ENCODE measurements at places on chromosomes 16 and 17. TPM values are rescaled to one million over a fixed set of nuclear protein-coding genes. Genes with fewer than 3 reads are reported as not detected.

DNA sequence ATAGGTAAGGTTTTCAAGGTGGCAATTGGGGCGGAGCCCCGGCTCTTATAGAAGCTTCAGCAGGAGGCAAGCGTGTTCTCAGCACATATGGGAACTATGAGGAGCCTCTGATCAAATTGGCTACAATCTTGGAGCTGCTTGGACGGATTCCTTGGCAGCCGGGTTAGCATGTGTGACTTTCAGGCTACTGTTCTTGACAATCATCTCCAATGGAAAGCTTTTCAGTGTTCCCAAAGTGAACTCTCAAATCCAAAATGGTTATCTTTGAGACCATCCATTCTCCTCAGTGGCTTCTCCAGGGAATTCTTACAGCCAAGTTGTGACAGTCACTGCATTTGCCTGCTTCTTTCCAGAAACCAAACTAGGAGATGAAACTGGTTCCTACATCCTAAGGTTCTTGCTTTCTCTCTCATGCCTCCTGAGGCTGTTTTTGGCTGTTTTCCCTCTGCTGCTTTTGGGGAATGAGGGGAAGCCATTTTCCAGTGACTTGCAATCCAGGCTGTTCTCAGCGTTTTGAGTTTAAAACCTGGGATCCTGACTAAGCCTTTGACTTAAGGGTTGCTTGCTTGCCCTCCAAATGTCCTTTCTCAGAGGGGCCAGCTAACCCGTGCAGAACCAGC lies 10.9 kb downstream of the HAS3 start:
- H3K27me3 ChIP-seq = no peaks in the 10 kb centered on the region
- peaks cover 78% of the 10 kb centered on the region for H3K36me3 ChIP-seq
- no peak for DNase-seq
- H3K27ac ChIP-seq = no peak overlapping the region
- H3K4me1 ChIP-seq = no peaks in the 10 kb centered on the region

DNA sequence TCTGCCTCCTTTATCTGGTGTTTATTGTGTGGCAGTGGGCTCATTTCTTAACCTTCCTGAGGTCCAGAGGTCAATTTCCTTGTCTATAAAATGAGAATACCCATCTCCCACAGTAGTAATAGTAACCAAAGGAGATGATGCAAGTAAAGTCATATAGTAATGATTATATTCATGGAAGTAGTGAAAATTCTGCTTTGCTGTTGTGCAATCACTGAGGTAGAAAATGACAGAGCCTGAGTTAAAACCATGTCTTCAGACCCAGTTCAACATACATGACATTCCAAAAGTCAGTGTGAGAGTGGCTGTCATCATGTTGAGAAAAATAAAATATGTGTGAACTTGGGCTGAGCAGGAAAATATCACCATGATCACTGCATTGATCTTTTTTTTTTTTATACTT lies 864 bp upstream of the UMOD start:
- no peak overlapping the region for H3K27ac ChIP-seq
- no peak overlapping the region for H3K4me3 ChIP-seq
- H3K27me3 ChIP-seq = peaks cover 3% of the 10 kb centered on the region
- no peak for DNase-seq
- H3K36me3 ChIP-seq = no peaks in the 10 kb centered on the region

DNA sequence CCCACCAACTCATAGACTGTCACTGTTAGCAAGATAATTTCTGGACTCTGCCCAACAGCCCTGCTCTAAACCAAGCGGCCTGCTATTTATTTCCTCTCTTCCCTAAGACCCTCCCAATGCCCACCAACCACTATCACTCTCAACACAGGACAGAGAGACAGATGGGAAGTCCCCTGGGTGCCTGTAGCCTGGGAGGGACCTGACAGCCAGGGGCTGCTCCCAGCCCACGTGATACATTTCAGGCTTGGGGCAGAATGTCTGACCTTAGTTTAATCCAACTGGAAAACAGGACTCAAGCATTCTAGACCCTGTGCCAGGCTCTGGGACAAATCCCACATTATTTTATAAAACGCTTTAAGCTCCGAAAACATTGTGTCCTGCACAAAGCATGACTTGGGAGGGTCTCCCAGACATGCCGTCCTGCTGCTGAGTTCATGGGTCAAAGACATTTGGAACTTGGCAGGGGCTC lies 23.6 kb downstream of the XYLT1 start:
- H3K4me3 ChIP-seq = no peak overlapping the region
- DNase-seq = no peak
- H3K4me1 ChIP-seq = peaks cover 25% of the 10 kb centered on the region
- H3K36me3 ChIP-seq = peaks cover 15% of the 10 kb centered on the region
- no peaks in the 10 kb centered on the region for H3K27me3 ChIP-seq

DNA sequence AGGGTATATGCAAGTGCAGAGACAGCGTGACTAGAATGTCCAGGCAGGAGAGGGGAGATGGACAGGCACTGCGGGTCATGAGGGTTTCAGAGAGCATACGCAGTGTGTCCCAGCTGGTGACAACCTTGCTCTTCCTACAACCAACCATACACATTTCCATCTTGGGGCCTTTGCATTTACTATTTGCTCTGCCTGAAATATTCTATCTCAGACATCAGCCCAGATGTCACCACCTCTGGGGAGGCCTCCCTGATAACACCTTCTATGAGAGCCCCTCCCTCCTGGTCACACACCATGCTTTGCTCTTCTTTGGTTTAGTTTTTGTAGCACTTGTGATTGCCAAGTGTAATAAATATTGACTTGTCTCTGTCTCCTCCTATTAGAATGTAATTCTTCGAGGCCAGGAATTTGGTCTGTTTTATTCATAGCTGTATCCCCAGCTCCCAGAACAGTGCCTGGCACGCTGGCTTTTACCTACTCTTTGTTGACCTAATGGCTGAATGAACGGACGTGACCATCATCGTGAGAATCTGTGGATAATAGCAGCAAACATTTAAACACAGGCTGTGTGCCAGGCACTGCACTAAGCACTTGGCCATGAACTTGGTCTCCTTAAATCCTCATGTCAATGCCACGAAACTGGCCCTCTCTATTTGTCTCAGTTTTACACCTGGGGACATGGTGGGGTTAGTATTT lies 51.9 kb downstream of the PLCG2 start:
- no peaks in the 10 kb centered on the region for H3K36me3 ChIP-seq
- no peak overlapping the region for H3K4me3 ChIP-seq
- no peak for DNase-seq
- no peaks in the 10 kb centered on the region for H3K4me1 ChIP-seq
- no peak overlapping the region for H3K27ac ChIP-seq

- no peak for DNase-seq
- H3K27me3 ChIP-seq = no peaks in the 10 kb centered on the region
- H3K4me3 ChIP-seq = no peak overlapping the region
- no peaks in the 10 kb centered on the region for H3K36me3 ChIP-seq
These were observed 35.5 kb downstream of the DNAH17 start for GRCh38 chr17:78541488-78542206.

DNA sequence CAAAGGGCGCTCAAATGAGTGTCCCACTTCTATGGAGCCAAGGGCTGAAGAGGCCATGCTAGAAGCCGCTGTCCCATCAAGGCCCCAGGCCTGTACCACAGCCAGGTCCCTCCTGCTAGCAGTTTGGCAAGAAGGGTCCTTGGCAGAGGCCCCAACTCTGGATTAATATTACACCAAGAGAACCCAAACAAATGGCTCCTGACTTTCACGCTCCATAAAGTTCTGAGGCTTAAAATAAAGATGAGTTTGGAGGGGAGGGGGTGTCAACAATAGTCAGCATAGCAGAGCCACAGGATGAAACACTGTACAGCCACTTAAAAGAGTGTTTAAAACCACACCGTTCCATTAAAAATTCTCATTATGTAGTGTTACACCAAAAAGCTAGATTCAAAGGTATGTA lies 30.5 kb downstream of the CUEDC1 start:
- H3K27me3 ChIP-seq = no peaks in the 10 kb centered on the region
- H3K27ac ChIP-seq = peak overlapping the region; percentile 72
- no peak for DNase-seq

- no peaks in the 10 kb centered on the region for H3K36me3 ChIP-seq
- peak; percentile 40 for DNase-seq
- H3K4me3 ChIP-seq = no peak overlapping the region
- no peaks in the 10 kb centered on the region for H3K27me3 ChIP-seq
- H3K4me1 ChIP-seq = peaks cover 3% of the 10 kb centered on the region
These were observed 50.7 kb upstream of the SIAH1 start for GRCh38 chr16:48435906-48436305.

DNA sequence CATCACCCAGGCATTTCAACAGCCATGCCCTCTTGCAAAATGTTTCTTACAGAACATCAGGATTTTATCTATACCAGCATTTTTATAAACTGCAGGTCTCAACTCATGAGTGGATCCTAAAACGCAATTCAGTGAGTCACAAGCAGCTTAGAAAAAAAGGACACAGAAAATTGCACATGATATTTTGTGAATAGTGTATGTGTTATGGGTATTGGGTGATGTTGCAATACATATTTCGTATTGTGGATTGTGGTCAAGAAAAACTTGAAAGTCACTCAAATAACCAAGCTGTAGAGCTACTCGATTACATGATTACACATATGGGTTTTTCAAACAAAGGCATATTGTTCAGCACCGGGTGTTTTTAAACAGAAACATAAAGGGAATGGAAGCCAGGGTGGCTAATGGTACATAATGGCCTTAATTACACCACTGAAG lies 1.4 kb downstream of the WIPI1 start:
- H3K4me3 ChIP-seq = peak overlapping the region; percentile 75
- H3K27me3 ChIP-seq = peaks cover 2% of the 10 kb centered on the region
- no peak for DNase-seq

- no peak overlapping the region for H3K4me3 ChIP-seq
- H3K4me1 ChIP-seq = peaks cover 70% of the 10 kb centered on the region
- H3K27ac ChIP-seq = no peak overlapping the region
- DNase-seq = no peak
- peaks cover 53% of the 10 kb centered on the region for H3K36me3 ChIP-seq
- no peaks in the 10 kb centered on the region for H3K27me3 ChIP-seq
These were observed 163.3 kb upstream of the PLCG2 start for GRCh38 chr16:81615833-81616232.

- peaks cover 2% of the 10 kb centered on the region for H3K27me3 ChIP-seq
- DNase-seq = peak; percentile 18
- no peak overlapping the region for H3K27ac ChIP-seq
These were observed 68.6 kb downstream of the CCT6B start for GRCh38 chr17:34892461-34893249.

DNA sequence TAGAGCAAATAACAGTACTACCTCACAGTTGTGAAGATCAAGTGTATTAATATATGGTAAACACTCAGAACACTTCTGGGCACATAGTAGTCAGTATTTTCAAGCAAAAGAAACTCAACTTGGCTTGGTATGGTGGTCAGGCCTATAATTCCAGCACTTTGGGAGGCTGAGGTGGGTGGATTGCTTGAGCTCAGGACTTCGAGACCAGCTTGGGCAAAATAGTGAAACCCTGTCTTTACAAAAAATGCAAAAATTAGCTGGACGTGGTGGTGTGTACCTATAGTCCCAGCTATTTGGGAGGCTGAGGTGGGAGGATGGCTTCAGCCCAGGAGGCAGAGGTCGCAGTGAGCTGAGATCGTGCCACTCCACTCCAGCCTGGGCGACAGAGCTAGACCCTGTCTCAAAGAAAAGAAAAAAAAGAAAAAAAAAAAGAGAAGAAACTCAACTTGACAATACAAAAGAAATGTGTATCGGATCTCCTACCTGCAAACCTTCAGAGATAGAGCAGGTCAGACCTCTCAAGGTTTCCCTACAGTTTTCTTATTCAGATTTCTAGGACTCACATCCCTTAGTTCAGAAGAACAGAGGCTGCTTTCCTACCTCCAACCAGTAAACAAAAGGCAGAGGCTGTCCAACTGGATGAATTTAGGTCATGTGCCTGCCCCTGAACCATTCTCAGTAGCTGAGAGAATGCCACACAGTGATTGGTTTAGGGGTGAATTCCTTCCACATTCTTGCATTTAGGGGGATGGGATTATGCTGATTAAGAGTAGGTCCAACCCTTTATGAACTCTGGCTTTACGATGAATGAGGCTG lies 1.7 kb upstream of the KPNA2 start:
- peaks cover 14% of the 10 kb centered on the region for H3K36me3 ChIP-seq
- no peak for DNase-seq
- H3K27ac ChIP-seq = peak overlapping the region; percentile 67
- no peak overlapping the region for H3K4me3 ChIP-seq
- no peaks in the 10 kb centered on the region for H3K4me1 ChIP-seq

- H3K4me3 ChIP-seq = no peak overlapping the region
- H3K27me3 ChIP-seq = no peaks in the 10 kb centered on the region
These were observed 36.0 kb downstream of the ARHGAP27 start for GRCh38 chr17:45396496-45397205.

DNA sequence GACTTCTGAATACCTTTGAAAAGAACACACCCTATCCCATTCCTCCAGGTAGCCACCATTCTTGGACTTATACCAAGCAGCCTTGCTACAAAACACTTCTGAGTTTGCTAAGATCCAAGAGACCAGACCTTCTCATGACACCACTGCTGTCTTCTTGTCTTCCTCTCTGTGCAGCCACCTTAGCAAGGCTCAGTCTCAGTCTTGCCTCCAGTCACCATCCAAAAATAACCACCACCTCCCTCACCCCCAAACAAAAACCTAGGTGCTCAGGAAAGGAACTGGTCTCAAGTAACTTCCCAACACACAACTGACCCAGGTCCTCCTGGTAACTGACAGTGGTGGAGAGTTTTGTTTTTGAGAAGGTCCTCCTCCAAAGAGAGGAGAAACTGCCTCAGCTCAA lies 90.9 kb upstream of the CORO6 start:
- no peaks in the 10 kb centered on the region for H3K27me3 ChIP-seq
- no peak overlapping the region for H3K4me3 ChIP-seq
- H3K36me3 ChIP-seq = no peaks in the 10 kb centered on the region
- no peaks in the 10 kb centered on the region for H3K4me1 ChIP-seq

Gene OTOP3
- polyA plus RNA-seq = not detected

Gene PRKAR1A
- polyA plus RNA-seq = 245 TPM

Gene ZSCAN10
- not detected for polyA plus RNA-seq

Gene RPGRIP1L
- polyA plus RNA-seq = 17.1 TPM

Gene CSH2
- polyA plus RNA-seq = 5.5 TPM

Gene KCNJ18
- not detected for polyA plus RNA-seq

Gene MYH2
- 0.21 TPM for polyA plus RNA-seq

Gene FOXN1
- not detected for polyA plus RNA-seq

Gene C16orf92
- 0.76 TPM for polyA plus RNA-seq

Gene SMIM5
- 2.1 TPM for polyA plus RNA-seq
